Large intestine (tissue), 12 donors: ENCODE measurements at places on chromosomes 16 and 17. TPM values are rescaled to one million over a fixed set of nuclear protein-coding genes. Genes with fewer than 3 reads are reported as not detected.

ENKD1 gene
- polyA plus RNA-seq = 12.1 TPM

KRT40 gene
- 0.07 TPM for polyA plus RNA-seq

RHBDL1 gene
- polyA plus RNA-seq = 2.6 TPM

TMIGD1 gene
- 43.9 TPM for polyA plus RNA-seq

CHST6 gene
- 3.3 TPM for polyA plus RNA-seq

DNA sequence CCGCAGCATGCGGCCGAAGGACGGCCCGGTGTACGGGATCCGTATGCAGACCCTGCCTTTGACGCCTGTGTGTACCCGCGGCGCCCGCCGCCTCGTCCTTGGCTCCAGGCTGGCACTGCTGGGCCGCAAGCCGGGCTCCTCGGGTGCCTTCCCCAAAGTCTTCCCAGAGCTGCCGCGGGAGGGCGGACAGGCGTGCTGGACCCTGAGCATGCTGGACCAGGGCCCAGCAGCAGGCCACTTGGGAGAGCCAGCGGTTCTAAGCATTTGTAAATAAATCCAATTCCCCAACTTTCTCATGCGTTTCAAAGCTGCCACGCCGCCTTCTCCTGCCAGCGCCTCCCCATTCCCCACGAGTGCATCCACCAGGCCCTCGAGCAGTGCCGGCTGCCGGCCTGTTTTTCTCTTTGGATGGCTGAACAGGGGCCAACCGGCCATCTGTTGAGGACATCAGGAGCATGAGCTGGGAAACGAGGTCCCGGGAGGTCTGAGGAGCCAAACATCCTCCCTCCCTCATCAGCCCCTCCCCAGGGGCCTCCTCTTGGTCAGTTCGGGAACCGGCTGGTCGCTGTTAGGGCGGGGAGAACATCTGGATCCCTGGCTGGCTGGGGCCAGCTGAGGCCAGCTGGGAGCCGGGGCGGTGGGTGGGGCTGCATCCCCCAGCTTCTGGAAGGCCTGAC, 20.5 kb upstream of the PABPN1L start:
- H3K4me1 ChIP-seq = no peaks in the 10 kb centered on the region
- H3K27ac ChIP-seq = no peak overlapping the region
- H3K27me3 ChIP-seq = no peaks in the 10 kb centered on the region
- peak; percentile 50 for DNase-seq

DNA sequence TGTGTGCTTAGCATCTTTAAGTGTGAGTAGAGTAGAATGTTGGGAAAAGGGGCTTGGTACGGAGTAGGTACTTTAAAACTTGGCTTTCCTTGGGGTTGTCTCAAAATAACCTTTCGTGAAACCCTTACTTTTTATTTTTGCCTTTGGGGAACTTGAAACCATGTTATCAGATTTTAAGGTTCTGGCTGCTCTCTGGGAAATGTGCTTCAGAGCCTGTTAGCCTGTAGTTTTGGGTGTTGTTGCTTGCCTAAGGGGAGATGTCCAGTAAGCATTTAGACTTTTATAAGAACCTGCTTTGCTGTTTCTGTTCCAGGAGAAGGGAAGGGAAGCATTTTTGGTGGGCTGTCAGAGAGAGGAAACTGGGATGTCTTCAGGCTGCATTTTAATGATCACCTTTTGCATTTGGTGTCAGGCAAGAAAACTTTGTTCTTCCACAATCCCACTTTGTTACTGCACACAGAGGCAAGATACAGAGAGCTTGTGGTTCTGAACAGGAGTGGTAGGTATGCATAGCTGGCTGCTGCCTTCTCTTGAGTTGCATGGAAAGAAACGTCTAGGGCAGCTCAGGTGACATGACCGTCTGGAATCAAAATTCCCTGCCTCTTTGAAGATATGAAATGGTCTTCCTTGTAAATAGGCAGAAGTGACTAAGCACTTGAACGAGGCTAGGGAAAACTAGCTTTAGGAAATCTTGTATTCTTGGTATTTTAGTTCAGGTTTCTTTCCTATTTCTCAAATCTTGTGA, 1.7 kb downstream of the RABEP1 start:
- H3K36me3 ChIP-seq = no peaks in the 10 kb centered on the region
- no peak overlapping the region for H3K27ac ChIP-seq
- DNase-seq = no peak
- H3K4me3 ChIP-seq = no peak overlapping the region
- H3K27me3 ChIP-seq = no peaks in the 10 kb centered on the region

DNA sequence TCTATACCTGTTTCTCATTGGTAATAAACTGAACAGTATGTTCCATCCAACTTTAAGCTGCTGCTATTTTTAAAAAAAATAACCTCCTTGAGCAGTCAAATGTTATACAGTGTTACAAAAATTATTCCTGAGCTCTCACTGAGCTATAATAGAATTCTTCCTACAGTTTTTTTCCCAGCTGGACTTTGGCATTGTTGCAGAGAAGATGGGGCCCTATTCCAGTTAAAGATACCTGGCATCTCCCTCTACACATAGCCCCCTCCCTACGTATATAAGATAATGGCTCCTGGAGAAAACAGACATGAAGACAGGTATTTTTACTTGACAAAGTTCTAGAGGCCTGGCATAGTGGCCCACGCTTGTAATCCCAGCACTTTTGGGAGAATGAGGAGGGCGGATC, 1.6 kb upstream of the COX6A2 start:
- H3K36me3 ChIP-seq = no peaks in the 10 kb centered on the region
- H3K27ac ChIP-seq = peak overlapping the region; percentile 98
- H3K27me3 ChIP-seq = no peaks in the 10 kb centered on the region
- peak; percentile 85 for DNase-seq
- peaks cover 16% of the 10 kb centered on the region for H3K4me1 ChIP-seq

- no peak overlapping the region for H3K27ac ChIP-seq
- H3K36me3 ChIP-seq = peaks cover 16% of the 10 kb centered on the region
- H3K27me3 ChIP-seq = no peaks in the 10 kb centered on the region
- H3K4me1 ChIP-seq = no peaks in the 10 kb centered on the region
- H3K4me3 ChIP-seq = no peak overlapping the region
- no peak for DNase-seq
These were observed 44.7 kb upstream of the VPS4A start for GRCh38 chr16:69266334-69267063.

- peaks cover 11% of the 10 kb centered on the region for H3K27me3 ChIP-seq
- H3K4me3 ChIP-seq = no peak overlapping the region
- no peaks in the 10 kb centered on the region for H3K4me1 ChIP-seq
- H3K27ac ChIP-seq = no peak overlapping the region
- no peaks in the 10 kb centered on the region for H3K36me3 ChIP-seq
- DNase-seq = peak; percentile 28
These were observed 23.0 kb upstream of the NSRP1 start for GRCh38 chr17:30093463-30094147.

DNA sequence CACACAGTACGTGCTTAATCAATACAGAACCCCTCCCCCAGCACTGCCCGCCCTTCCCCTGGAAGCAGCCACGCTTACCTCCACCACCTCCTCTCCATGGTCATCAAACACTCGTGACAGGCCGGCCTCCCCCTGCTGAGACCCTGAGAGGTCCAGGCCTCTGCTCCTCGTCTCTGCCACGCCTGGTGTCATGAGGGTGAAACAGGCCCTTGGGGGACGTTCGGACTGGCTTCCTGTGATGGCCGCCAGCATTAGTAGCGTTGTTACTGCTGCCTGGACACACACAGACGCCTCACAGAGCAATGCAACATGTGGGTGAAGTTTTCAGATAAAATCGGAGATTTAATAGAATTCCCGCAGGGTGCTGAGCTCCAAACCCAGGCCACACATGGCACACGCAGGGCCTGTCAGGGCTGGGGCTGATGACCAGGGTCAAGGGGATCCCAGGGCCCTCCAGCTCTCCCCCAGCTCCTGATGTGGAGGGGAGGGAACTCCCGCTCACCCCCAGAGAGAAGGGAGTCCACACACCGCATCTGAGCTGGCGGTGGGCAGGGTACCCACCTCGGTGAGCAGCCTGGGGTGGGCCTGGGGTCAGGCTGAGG, 15.9 kb upstream of the SLC38A10 start:
- H3K27ac ChIP-seq = no peak overlapping the region
- H3K4me3 ChIP-seq = no peak overlapping the region
- H3K4me1 ChIP-seq = peaks cover 32% of the 10 kb centered on the region
- DNase-seq = no peak
- H3K27me3 ChIP-seq = no peaks in the 10 kb centered on the region

GRCh38 chr16:5837007-5837670, 739.5 kb upstream of the EEF2KMT start:
- no peak overlapping the region for H3K27ac ChIP-seq
- DNase-seq = no peak
- no peaks in the 10 kb centered on the region for H3K36me3 ChIP-seq
- H3K4me3 ChIP-seq = no peak overlapping the region

DNA sequence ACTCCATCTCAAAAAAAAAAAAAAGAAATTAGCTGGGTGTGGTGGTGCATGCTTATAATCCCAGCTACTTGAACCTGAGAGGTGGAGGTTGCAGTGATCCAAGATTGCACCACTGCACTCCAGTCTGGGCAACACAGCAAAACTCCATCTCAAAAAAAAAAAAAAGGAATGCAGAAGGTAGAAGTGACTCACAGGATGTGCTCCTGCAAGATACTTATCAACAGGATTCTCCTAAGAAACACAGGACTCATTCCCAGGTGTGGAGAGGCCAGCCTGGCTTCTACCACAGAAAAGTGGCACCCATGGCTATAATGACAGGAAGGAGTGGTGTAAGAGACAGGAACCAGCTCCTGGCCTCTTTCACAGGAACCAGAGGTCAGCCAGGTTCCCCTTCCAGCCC, 13.8 kb downstream of the ELMO3 start:
- no peak overlapping the region for H3K4me3 ChIP-seq
- no peaks in the 10 kb centered on the region for H3K27me3 ChIP-seq
- H3K4me1 ChIP-seq = no peaks in the 10 kb centered on the region
- no peak overlapping the region for H3K27ac ChIP-seq
- H3K36me3 ChIP-seq = peaks cover 2% of the 10 kb centered on the region

DNA sequence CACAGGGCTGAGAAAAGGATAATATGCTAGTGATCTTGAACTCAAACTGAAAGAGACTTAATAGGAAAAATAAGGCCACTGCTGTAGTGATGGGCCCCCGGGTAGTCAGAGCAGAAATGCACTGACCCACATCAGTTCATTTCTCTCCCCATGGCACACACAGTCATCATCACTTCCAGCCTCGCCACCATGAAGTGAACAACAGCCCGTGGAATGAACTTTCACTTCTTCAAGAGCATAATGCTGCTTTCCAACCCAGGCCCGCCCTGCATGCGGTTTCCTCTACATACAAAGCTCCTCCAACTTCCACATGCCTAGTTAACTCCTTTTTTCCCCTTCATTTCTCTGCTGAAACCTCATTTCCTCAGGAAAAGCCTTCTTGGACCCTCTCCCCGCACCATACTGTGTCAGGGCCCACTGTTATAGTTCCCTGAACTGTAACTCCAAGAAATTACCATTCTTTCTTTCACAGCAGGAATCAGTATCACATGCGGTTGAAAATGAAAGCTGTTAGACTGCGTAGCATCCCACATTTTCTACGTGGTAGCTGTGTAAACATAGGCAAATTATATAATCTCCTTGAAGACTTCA, 65.8 kb upstream of the SMIM36 start:
- H3K27me3 ChIP-seq = no peaks in the 10 kb centered on the region
- H3K36me3 ChIP-seq = no peaks in the 10 kb centered on the region
- no peak overlapping the region for H3K4me3 ChIP-seq
- H3K4me1 ChIP-seq = peaks cover 2% of the 10 kb centered on the region

DNA sequence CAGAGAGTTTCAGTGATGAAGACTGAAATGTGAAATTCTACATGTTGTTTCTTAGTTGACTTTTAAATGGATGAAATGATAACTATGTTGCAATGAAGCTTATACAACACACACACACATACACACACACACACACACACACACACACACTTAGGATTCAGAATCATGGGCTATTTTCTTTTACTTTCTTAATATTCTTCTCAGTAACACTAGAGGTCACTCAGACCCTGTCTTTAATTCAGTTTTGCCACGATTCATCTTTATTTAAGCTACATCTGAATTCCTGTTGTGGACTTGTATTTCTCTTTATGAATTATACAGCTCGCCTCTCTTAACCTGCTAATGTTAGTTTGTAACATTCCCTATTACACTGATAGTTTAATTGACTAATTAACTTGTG, 109.6 kb upstream of the GOT2 start:
- no peak for DNase-seq
- H3K27ac ChIP-seq = no peak overlapping the region
- H3K4me1 ChIP-seq = no peaks in the 10 kb centered on the region
- no peaks in the 10 kb centered on the region for H3K27me3 ChIP-seq
- no peaks in the 10 kb centered on the region for H3K36me3 ChIP-seq
